ENCODE measurements at places on chromosomes 13 and 19.

- DNase-seq = no peak
Measured at GRCh38 chr13:36101157-36101556, 30.0 kb downstream of the DCLK1 start.

DNA sequence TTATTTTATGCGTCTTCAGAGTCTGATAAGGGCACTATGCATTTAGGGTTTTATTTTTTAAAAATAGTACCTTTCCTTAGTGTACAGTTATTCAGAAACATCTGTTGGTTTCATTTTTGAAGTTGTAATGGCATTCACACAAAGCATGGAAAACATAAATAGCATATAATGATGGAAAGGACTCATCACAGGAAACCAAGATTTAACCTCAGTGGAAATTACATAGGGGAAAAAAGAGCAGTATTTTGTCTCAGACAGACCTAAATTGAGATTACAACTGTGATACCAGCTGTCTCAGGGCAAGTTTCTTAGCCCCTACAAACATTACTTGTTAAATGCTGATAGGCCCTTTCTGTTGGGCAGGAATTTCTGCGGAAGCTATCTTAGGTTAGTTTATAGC, 57.2 kb downstream of the NHLRC3 start:
- DNase-seq = no peak

GRCh38 chr19:27846944-27847343, 1366.0 kb downstream of the UQCRFS1 start:
- no peak for DNase-seq

DNA sequence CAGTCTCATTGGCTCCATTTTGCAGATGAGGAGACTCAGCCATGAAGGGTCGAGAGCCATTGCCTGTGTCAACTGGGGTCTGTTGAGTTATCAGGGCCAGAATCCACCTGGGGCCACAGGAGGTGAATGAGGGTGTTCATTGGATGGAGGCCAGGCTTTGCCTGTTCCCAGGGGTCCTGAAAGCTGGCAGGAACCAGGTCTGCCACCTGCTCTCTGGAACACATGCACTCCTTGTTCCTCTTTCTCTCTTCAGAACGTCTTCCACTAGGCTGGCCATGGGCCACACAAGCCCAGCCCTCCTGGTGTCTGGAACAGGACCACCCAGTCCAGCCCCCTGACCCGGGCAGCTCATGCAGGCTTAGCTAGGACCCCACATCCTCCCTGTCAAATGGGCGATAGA, 21.1 kb downstream of the PPP1R37 start:
- DNase-seq = no peak

- DNase-seq = no peak
Measured at GRCh38 chr13:110229905-110230563, 76.9 kb downstream of the COL4A1 start.

- no peak for DNase-seq
Measured at GRCh38 chr19:46493236-46494145, 2.2 kb downstream of the PNMA8B start.

GRCh38 chr19:41144403-41144802, 30.2 kb downstream of the CYP2F1 start:
- no peak for DNase-seq

DNA sequence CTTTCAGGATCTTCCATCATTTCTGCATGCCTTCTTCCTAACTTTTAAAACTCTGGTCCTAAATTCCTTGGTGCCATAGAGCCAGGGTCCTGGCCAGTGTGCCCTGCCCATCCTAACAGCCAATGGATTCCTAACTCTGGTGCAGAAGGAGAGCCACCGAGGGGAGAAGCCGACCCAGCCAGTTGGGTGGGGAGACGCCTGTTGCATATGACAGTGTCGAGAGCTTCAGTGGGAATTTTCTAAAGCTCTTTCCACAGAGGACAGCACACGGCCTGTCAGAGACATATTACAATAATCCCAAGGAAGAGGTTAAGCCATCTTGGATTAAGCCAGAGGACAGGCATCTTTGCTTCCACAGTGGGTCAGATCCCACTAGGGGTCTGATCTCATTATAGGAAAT, 180.4 kb downstream of the ZNF536 start:
- no peak for DNase-seq

DNA sequence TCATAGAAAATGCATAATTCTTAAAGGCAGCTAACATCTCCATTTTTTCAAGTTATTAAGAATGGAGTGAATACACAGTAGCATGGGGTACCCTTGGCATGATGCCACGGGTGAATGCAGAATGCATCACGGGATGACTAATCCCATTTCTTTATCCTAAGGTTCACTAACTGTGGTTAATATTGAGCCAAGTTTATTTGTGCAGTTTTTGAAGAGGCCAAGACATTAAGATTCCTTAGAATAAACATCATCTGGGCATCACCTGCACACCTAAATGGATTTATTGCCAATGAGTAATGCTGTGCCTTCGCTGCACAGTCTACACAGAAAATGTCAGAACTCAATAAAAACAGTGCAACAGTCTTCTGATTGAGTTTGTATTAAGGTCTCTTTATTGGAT, 333.1 kb downstream of the GPC6 start:
- no peak for DNase-seq

- no peak for DNase-seq
Measured at GRCh38 chr13:110186231-110186855, 120.6 kb downstream of the COL4A1 start.

DNA sequence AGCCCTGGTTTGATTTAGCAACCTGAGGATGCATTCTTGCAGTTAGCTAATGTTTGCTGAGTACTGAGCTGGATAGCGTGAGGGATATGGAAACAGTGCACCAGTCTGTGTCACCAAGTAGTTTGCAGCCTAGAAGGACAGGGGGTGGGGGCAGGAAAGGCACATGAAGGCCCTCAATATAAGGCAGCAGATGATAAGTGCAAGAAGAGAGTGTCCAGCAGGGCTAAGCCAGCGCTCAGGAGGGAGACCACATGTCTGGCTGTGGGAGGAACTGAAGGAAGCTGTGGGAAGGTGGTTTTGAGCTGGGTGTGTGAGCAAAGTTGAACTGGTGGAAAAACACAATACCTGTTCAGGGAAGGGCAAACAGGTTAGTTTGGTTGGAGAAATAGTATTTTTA, 1.7 kb downstream of the CXCL17 start:
- DNase-seq = no peak

- no peak for DNase-seq
Measured at GRCh38 chr13:29702912-29703351, 107.4 kb upstream of the SLC7A1 start.

DNA sequence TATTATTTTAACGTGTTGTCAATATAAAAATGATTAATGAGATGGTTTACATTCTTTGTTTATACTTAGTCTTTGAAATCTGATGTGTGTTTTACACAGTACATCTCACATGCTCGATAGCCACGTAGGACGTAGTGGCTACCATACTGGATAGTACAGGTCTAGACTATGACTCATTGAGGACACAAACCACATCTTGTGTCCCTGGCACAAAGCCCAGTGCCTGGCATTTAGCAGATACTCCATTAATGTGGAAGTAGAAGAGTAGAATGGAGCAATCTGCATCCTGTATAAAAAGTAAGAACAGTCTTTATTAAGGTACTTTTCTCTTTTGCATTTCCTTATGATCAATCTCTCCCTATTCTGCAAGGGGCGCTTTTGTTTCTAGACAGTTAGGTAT, 49.0 kb upstream of the FRY start:
- no peak for DNase-seq

DNA sequence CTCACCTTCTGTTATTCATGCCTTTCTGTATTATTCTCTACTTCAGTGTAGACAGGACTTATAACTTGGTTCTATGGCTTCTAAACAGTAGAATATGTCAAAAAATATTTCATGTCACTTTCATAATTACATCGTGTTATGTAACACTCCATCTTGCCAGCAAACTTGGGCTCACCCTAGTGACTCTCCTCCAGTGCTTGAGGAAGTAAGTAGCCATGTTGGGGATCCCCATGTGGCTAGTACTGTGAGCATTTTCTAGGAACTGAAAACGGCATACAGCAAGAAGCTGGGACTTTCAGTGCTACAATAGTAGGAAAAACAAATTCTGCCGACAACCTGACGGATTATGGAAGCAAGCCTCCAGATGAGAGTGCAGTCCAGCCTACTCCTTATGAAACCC, 495.6 kb downstream of the SLITRK6 start:
- no peak for DNase-seq

- DNase-seq = no peak
Measured at GRCh38 chr19:15072930-15073647, 8.9 kb upstream of the OR1I1 start.

- DNase-seq = no peak
Measured at GRCh38 chr19:51110666-51110971, 2.4 kb upstream of the CTU1 start.

DNA sequence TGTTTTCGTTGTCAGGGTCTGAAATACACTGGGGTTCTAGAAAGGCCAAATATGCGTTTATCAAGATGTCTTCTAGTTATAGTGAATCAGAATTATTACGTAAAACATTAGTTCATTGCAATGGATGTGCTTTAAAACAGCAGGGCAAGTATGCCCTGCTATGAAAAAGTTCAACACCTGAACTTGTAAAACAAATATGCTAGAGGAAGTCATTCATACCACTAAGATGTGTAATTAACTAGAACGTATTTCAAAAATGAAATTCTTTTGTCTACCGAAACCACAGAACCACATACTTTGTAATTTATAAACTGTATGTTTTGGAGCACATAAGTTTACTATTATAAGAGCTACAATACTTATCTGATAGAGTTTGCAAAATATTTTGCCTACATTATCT, 266.2 kb downstream of the KCTD12 start:
- DNase-seq = no peak

- DNase-seq = no peak
Measured at GRCh38 chr13:37681281-37682032, 82.9 kb upstream of the POSTN start.

- no peak for DNase-seq
Measured at GRCh38 chr13:50384724-50385123, 369.5 kb downstream of the KCNRG start.

DNA sequence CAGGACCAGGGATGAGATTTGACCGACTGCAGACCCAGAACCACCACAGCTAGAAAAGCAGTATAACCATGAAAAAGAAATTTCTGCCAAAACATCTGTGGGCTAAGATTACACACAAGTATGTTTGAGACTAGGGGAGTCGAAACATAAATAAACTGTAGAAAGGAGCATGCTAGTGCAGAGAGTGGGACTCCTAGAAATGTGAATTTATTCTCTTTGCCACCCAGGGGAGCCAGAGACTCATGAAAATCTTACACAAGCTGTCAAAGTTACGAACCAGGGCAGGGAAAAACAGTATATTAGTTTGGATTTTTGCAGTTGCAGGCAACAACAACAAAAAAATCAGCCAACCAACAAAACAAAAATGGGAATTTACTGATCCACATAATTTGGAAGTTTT, 12.3 kb upstream of the HSPH1 start:
- DNase-seq = no peak

- DNase-seq = no peak
Measured at GRCh38 chr19:47247308-47247990, 8.9 kb upstream of the CCDC9 start.

GRCh38 chr19:22595918-22596341, 38.2 kb upstream of the ZNF492 start:
- no peak for DNase-seq

DNA sequence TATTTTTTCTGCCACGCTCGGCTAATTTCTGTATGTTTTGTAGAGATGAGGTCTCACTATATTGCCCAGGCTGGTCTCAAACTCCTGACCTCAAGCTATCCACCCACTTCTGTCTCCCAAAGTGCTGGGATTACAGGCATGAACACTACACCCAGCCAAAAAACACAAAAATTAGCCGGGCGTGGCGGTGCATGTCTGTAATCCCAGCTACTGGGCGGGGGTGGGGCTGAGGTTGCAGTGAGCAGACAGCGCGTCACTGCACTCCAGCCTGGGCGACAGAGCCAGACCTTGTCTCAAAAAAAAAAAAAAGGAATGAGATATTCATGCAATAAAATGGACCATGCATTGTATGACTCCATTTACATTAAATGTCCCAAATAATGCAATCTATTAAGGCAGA, 32.2 kb downstream of the VASP start:
- DNase-seq = no peak

DNA sequence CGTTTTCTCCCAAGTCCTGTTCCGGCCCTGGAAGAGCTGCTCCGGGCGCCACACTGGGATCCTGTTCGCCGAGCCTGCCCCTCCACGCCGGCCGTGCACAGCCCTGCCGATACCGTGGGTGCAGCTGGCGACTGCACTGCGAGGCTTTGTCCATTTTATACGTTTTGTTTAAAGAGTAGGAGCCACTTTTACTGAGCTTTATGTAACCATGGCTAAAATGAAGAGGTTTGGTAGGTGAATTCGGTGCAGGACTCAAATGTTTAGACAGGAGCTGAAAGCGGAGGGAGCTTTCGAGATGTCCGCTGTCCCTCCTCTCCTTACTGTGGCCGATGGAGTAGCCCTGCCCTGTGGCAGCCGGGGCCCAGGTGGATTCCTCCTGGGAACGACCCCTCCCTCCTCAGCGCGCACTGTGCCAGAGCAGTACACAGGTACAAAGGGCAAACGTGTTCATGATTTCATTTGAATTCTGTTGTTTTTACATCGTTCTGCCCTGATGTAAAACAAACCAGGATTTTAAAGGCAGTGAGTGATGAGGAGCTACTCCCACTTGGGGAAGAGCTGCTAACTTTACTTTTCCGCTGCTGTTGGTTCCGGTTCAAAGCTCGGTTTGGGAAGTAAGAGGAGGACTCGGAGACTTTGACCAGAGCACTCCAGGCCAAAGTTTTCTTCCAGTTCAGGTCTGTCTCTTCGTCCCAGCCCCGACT, 1.7 kb downstream of the COL4A2 start:
- no peak for DNase-seq

DNA sequence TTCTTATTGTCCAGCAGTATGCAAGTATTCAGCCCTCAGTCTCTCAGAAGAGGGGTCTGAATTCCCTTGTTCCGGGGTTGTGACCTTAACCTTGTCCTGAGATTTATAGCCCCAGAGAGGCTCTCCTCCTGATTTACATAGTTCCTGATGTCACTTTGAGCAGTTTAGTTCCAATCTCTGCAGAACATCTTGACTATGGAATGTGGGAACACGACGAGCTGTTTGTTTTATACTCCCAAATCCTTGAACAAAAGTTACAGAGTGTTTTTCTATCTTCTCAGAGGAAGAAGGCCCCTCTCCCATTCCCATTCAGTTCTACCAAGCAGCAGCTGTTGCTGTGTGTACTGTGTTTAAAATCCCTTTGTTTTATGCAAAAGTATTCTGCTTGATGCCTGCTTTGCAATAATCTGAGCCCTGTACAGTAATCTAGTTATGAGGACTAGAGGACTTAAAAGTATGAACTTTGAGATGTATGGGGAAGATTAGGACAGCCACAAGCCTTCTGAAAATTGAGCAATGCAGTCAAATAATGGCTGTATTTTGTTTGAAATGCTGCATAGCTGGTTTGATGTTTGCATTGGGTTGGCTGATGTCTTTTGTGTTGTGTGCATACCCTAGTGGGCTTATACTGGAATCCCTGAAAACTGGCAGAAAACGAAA, 74.7 kb downstream of the KL start:
- DNase-seq = no peak

GRCh38 chr19:16355293-16356043, 30.8 kb downstream of the KLF2 start:
- no peak for DNase-seq

GRCh38 chr19:58351990-58352755, 1.1 kb downstream of the A1BG start:
- no peak for DNase-seq

GRCh38 chr19:37128821-37129177, 43.7 kb downstream of the ZNF585A start:
- DNase-seq = no peak

- no peak for DNase-seq
Measured at GRCh38 chr19:12015015-12015752, 20.3 kb downstream of the ZNF433 start.

GRCh38 chr13:94233401-94233800, 246.1 kb downstream of the DCT start:
- no peak for DNase-seq

All from cortex of kidney (tissue), 1 donor.